ENCODE measurements at places on chromosomes 3 and 15. TPM values are rescaled to one million over a fixed set of nuclear protein-coding genes. Genes with fewer than 3 reads are reported as not detected.

DNA sequence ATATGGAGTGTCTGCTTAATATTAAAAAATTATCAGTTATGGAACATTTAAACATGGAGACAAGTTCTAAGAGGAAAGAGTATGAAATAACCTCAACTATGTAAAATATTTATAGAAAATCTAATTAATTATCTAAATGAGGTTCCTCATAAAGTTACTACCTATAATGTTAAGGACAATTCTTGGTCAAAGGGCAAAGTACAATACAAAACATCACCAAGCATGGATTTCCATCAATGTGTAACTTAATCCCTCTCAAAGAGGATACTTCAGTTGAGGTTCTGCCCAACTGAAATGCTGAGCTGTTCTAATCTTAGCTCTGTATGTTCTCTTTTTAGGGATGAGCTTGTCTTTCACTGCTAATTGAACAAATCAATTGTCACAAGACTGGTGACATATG lies 56.0 kb upstream of the CHRM5 start:
- DNase-seq, result no peak

Gene CPN2
- not detected for total RNA-seq

DNA sequence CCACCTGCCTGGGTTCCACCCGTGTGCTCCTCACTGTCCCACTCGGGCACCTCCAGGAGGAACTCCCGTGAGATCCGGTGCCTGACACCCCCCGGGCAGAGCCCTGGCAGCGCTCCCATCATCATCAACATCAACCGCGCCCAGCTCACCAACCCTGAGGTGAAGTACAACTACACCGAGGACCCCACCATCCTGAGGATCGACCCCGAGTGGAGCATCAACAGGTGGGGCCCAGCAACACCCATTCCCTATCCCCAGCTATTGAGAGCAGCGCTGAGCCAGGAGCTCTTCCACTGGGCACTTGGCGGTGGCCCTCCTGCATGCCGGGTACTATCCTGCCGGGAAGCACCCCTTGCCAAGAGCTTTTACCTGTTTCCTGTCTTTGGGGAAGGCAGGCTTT lies 33.5 kb downstream of the PLXNA1 start:
- DNase-seq, result no peak

DNA sequence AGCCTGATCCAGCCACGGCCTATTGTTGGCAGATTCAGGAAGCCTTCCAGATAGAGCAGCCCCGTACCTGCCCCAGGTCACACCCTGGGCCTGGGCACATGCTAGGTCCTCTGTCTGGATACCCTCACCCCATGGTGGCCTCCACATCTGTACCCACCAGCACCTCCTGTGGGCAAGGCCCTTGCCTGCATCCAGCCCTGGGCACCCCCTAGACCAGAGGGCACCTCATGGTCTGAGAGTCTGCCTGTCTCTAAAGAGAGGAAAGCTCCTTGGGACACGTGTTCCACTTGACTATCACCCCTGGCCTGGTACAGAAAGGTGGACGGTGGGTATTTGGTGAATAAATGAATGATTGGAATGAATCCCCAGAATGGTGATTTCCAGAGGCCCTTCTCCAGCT lies 8.9 kb upstream of the COMMD4 start:
- DNase-seq, result no peak

DNA sequence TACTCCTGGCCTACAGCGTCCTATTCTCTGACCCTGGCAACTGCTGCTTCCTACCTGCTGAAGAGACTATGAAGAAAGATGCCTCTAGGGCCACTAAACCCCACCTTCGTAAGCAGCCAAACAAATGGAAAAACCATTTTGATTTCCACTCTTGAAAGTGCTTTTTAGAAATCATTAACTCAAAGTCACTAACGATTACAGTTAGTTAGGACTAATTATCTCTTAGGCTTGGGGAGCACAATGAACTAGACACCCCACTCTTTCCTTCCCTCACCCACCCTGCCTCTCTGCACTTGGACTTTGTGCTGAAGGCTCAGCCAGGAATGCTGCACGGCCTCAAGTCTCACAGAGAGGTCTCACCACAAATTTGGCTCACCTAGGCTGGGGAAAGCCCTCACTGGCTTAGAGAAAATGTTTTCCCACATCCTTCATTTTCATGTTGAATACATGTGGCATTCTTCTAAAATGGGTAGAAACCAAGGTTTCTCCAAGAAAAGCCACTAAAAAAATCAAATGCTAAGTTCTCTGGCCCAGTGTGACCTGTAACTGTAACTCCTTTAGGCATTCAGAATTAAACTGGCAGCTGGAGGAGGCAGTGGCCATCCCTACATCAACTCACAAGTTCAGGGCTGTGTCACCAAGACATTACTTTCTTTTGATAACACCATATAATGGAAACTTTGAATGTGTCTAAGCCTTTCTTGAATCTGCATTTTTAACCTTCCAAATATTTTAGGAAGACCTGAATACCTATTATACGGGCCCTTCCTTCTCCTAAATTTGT lies 47.1 kb downstream of the NPTN start:
- no peak for DNase-seq

DNA sequence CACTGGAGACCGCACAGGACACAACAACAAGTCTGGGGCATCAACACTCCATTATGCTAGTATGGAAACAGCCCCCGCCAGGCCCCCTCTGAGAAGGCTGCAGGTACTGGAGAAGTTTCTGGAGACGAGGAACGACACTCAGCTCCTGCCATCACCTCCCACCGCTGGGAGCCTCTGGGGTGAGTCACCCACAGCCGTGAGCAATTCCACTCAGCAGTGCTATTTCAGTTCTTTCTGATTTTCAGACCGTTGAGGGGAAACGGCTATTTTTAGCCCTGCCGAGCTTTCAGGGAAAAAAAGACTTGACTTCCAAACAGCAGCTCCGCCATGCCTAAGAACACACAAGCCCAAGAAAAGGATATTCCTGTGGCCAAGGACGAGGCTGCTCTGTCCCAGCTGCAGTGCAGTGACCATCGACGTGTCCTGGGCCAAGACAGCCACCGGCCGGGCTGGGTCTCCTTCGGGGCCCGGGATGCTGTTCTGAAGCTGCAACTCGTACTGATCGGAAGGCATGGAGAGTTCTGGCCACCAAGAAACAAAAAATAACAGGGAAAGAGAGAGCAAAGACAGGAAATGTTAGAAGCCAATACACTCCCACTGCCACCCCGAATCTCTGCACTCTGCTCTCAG lies 40.8 kb downstream of the NUP210 start:
- no peak for DNase-seq

GRCh38 chr3:187568171-187568570 lies 102.0 kb downstream of the SST start:
- no peak for DNase-seq

DNA sequence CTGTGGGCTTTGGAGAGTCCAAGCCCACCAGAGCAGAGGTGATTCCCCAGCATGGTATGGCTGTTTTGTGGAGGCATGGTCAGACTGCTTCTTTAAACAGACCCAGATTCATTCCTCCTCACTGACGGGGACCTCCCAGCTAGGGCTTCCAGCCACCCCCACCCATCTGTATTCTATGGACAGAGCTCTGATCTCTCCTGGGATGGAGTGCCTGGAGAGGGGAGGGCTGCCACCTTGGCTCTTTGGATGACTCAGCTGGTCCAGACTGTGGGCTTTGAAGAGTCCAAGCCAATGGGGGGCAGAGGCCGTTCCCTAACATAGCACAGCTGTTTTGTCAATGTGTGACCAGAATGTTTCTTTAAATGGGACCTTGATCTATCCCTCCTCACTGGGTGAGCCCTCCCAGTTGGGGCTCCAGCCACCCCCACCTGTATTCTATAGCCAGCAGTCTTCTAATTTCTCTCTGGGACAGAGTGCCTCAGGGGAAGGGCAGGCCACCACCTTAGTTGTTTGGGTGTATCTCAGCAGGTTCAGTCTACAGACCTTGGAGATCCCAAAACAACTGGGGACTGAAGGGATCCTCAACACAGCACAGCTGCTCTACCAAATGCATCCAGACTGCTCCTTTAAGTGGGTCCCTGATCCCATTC lies 122.0 kb upstream of the OSTN start:
- no peak for DNase-seq

Gene DUOXA1
- total RNA-seq, result not detected

GRCh38 chr3:119145500-119146167 lies at the start of gene TEX55:
TEX55 (plus strand) TSS chr3:119146165; CDS start chr3:119146190, 25 bp downstream.
- no peak for DNase-seq

- peak; percentile 71 for DNase-seq
These were observed 62.8 kb upstream of the MEX3B start for GRCh38 chr15:82108489-82109078.

GRCh38 chr15:91853948-91854638 lies 585 bp downstream of the SLCO3A1 start:
- DNase-seq, result peak; percentile 62

- no peak for DNase-seq
These were observed 31.0 kb downstream of the P3H2 start for GRCh38 chr3:190089711-190090110.

Gene GRIP2
- not detected for total RNA-seq

GRCh38 chr15:90145259-90145658 lies 43.0 kb upstream of the IDH2 start:
- no peak for DNase-seq

DNA sequence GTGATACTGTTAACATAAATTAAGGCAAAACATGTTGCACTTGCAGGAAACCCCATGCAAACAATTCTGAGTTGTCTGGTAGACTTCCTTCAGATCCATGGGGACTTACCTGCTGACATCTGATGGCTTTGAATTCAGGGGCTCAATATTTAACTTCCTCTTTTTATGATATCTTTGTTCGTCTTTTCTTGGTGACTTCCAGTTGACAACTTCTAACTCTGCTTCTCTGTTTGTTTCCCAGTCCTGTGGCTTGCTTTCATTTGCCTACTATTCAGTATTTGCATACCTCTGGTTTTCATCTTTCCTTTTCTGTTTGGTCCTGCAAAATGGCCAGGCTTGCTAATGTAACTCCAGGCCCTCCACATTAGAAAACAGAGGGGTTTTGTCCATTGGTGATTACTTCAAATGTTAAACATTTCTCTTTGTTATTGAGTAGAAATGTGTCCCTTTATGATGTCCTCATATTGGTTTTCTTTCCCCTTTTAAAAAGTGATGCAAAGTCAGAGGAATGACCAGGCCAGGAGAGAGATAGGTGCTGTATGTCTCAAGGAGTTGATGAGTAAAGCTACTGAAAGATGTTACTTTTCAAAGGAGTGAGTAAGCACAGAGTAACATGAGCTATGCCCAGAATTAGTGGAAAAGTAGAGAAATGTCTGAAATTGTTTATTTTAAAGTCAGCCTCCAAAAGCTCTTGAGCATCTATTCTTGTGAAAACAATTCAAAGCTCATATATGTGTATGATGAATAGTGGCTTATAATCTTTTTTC lies 335.9 kb downstream of the LPP start:
- DNase-seq, result no peak

GRCh38 chr15:38071211-38071972 lies 137.0 kb downstream of the TMCO5A start:
- no peak for DNase-seq

- no peak for DNase-seq
These were observed 180.4 kb upstream of the COL8A1 start for GRCh38 chr3:99458013-99458412.

- DNase-seq, result no peak
These were observed 21.5 kb downstream of the CIAO2A start for GRCh38 chr15:64071931-64072765.

- no peak for DNase-seq
These were observed 10.5 kb downstream of the PTH1R start for GRCh38 chr3:46887980-46888494.

Gene HHATL
- total RNA-seq, result not detected

DNA sequence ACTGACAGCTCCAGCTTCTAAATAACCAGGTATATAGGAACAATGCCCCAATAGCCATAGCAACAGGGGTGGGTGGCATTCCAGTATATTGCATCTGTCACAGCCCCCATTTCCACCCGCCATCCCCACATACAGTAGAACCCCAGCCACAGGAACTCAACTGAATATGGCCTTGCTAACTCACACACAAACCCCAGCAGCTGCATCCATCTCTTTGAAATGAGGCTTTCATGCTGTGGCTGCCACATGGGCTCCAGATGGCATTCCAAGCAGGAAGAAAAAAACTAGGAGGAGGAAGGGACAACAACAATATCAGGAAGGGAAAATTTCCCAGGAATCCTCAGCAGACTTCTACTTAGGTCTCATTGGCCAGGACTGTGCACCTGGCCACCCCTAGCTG lies 54.6 kb downstream of the CCR3 start:
- DNase-seq, result no peak

- DNase-seq, result peak; percentile 75
These were observed 38.2 kb downstream of the TGFBR2 start for GRCh38 chr3:30644615-30645014.

Gene ARPP19
- total RNA-seq, result 135 TPM

- peak; percentile 79 for DNase-seq
These were observed 1.1 kb downstream of the HEG1 start for GRCh38 chr3:125054449-125055329.
